Endothelial cell of umbilical vein (primary cell): ENCODE measurements at places on chromosomes 16 and 17.

GRCh38 chr17:83055911-83056582 is 23.4 kb upstream of the METRNL start:
- peaks cover 19% of the 10 kb centered on the region for H3K4me1 ChIP-seq
- no peak overlapping the region for H3K27ac ChIP-seq
- no peaks in the 10 kb centered on the region for H3K27me3 ChIP-seq
- H3K4me3 ChIP-seq: no peak overlapping the region

DNA sequence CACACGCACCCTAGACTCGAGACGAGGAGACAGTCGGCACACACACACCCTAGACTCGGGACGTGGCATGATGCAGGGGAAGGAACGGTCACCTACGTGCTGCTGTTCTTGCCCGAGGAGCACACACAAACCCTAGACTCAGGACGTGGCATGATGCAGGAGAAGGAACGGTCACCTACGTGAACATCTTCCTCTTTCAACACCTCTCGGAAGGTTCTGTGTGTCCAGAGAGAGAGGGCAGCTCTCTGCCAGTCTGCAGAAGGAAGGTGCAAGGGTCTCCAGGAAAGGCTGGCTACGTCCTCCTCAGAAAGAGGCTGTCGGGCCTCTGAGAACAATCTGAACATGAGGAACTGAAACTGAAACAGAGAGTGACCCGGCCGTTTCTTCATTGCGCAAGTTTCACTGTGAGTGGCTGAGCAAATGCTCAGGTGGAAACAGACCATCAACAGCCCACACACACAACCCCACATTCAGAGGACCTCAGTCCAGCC is 43.4 kb downstream of the ZNF276 start:
- H3K4me1 ChIP-seq: no peaks in the 10 kb centered on the region
- no peaks in the 10 kb centered on the region for H3K27me3 ChIP-seq
- no peak overlapping the region for H3K4me3 ChIP-seq
- H3K27ac ChIP-seq: no peak overlapping the region
- DNase-seq: no peak

- no peak overlapping the region for H3K4me3 ChIP-seq
- peaks cover 6% of the 10 kb centered on the region for H3K4me1 ChIP-seq
- DNase-seq: no peak
- no peaks in the 10 kb centered on the region for H3K27me3 ChIP-seq
- H3K36me3 ChIP-seq: no peaks in the 10 kb centered on the region
Measured at GRCh38 chr16:64968539-64968938, 153.3 kb downstream of the CDH11 start.

- no peak overlapping the region for H3K4me3 ChIP-seq
- no peak overlapping the region for H3K27ac ChIP-seq
- H3K27me3 ChIP-seq: no peaks in the 10 kb centered on the region
- DNase-seq: no peak
Measured at GRCh38 chr16:19857593-19858339, 26.9 kb downstream of the GPRC5B start.

DNA sequence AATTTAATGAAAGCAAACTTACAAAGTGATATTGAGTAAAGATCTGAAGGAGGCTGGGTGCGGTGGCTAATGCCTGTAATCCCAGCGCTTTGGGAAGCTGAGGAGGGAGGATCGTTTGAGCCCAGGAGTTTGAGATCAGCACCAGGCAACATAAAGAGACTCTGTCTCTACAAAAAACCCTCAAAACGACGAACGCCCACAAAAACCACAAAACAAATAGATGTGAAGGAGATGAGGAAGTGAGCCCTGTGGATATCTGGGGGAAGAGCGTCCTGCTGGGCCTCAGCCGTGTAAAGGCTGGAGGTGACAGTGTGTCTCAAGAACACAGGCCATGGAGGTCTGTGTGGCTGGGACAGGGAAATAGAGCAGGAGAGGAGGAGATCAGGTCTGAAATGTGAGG is 68.8 kb downstream of the ITFG1 start:
- no peak for DNase-seq
- H3K4me3 ChIP-seq: no peak overlapping the region
- H3K4me1 ChIP-seq: no peaks in the 10 kb centered on the region
- H3K36me3 ChIP-seq: no peaks in the 10 kb centered on the region
- no peak overlapping the region for H3K27ac ChIP-seq

DNA sequence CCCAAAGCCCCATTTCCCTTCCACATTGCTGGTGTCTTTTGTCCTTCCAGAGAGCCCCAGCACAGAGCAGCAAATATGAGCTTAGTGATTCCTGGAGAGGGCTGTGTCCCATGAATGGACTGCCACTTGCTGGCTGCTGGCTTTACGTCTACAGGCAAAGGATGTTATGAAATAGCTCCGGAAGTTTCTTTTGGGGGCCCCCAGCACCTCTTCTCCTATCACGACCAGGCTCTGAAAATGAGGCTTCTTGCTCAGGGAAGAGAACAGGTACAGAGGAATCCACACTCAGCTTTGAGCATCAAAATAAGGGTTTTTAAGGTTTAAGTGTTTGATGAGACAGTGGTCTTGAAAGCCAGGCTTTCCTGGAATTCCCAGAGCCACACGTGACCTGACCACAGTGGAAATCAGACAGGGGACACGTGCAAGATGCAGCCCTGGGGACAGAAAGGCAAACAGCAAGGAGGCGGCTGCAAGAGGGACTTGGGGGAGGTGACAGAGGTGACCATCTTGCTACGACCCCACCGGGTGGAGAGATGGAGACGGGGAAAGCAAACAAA is 58.1 kb downstream of the ZDHHC7 start:
- H3K27me3 ChIP-seq: peaks cover 2% of the 10 kb centered on the region
- H3K4me3 ChIP-seq: no peak overlapping the region
- peak; percentile 9 for DNase-seq
- no peak overlapping the region for H3K27ac ChIP-seq

- H3K27ac ChIP-seq: no peak overlapping the region
- H3K4me3 ChIP-seq: no peak overlapping the region
- H3K36me3 ChIP-seq: no peaks in the 10 kb centered on the region
- H3K27me3 ChIP-seq: no peaks in the 10 kb centered on the region
Measured at GRCh38 chr16:59320657-59321056, 586.5 kb upstream of the GOT2 start.

DNA sequence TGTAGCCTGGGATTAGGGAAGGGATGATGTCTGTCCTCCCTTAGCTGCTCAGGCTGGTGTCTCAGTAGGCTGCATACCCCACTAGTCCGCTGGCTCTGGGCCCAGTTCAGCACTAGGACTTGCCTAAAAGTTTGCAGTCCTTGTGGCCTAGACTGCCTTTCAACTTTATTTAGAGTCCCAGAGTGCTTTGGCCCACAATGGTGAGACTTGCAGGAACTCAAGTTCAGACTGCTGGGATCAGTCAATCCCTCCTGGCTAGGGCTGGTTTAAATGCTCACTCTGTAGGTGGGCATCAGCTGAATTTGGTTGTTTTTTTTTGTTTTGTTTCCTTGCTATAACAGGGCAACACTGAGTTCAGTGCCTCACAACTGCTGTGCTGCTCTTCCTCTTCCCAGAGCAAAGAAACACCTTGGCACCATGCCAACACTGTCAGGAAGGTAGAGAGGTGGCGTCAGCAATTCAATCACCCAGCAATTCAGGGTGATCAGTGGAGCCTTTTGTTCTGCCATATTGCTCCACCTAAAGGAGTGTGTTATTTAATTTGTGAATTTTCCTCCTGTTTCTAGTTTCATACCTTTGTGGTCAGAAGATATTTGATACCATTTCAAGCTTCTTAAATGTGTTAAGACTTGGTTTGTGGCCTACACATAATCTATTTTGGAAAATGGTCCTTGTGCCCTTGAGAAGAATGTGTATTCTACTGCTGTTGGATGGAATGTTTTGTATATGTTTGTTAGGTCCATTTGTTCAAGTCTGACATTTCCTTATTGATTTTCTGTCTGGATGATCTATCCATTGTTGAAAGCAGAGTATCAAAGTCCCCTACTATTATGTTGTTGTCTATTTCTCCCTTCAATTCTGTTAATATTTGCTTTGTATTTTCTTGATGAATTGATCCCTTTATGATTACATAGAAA is 284.0 kb upstream of the PMFBP1 start:
- H3K27ac ChIP-seq: no peak overlapping the region
- H3K4me1 ChIP-seq: no peaks in the 10 kb centered on the region
- peak; percentile 20 for DNase-seq
- no peaks in the 10 kb centered on the region for H3K27me3 ChIP-seq
- no peak overlapping the region for H3K4me3 ChIP-seq

DNA sequence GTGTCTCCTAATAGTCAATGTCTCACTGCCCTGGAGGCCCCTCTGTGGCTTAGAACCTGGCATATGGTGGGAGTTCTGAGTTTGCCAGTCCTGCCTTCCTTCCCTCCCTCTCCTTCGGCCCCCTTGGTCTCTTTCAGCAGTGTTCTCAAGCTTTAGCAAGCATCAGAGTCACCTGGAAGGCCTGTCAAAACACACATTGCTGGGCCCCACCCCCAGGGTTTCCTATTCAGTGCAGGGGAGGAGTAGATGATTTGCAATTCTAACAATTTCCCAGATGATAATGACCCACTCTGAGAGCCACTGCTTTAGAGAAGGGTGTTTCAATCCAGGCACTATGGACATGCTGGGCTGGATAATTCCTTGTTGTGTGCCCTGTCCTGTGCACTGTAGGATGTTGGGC is 26.4 kb upstream of the TMEM220 start:
- no peaks in the 10 kb centered on the region for H3K36me3 ChIP-seq
- no peaks in the 10 kb centered on the region for H3K27me3 ChIP-seq
- H3K4me1 ChIP-seq: no peaks in the 10 kb centered on the region

DNA sequence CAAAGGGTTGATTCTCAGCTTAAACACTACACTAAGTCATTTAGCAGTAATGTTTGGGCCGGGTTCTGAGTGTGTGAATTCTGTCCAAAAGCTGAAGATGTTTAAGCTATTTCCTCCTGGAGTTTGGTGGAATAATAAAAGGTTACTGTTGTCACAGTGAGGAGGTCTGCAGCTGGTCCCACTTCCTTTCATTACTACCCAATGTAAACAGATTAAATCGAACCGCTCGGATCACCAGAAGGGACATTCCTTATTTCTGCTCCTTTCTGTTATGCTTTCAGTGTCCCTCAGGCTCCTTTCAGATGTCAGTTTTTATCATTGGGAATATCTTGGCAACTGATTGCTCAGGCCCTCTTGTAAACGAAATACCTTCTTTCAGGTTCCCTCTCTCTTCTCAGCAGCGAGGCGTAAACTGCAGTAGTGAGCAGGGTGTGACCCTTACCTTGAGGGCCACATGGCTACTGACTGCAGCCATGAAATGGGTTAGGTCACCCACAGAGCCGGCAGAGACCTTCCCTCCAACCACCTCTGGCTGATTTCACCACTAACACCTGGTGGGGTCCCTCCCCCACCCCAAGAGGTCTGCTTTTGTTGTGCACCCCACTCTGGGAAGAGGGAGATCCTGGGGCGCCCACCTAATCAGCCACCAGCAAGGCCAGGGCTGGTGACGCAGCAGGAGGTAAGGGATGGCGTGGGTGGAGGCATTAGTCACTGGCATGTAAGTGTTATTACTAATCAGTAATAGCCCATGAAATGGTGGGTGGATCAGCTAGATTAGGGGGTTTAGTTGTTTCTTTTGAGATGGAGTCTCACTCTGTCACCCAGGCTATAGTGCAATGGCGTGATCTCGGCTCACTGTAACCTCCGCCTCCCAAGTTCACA is 117.6 kb downstream of the VPS53 start:
- no peaks in the 10 kb centered on the region for H3K36me3 ChIP-seq
- H3K27ac ChIP-seq: peak overlapping the region; percentile 23
- DNase-seq: peak; percentile 53
- H3K27me3 ChIP-seq: no peaks in the 10 kb centered on the region

GRCh38 chr16:67571981-67572431 is 9.7 kb downstream of the CTCF start:
- H3K4me1 ChIP-seq: peaks cover 20% of the 10 kb centered on the region
- peak; percentile 68 for DNase-seq
- no peaks in the 10 kb centered on the region for H3K27me3 ChIP-seq
- peaks cover 3% of the 10 kb centered on the region for H3K36me3 ChIP-seq
- H3K4me3 ChIP-seq: no peak overlapping the region
- peak overlapping the region; percentile 84 for H3K27ac ChIP-seq

GRCh38 chr16:56945847-56946527 is 14.0 kb downstream of the HERPUD1 start:
- no peaks in the 10 kb centered on the region for H3K4me1 ChIP-seq
- no peak for DNase-seq
- H3K4me3 ChIP-seq: no peak overlapping the region
- no peak overlapping the region for H3K27ac ChIP-seq

GRCh38 chr16:80065541-80065940 is 465.0 kb upstream of the MAF start:
- H3K4me1 ChIP-seq: no peaks in the 10 kb centered on the region
- no peak overlapping the region for H3K27ac ChIP-seq
- no peak for DNase-seq
- no peaks in the 10 kb centered on the region for H3K36me3 ChIP-seq
- H3K4me3 ChIP-seq: no peak overlapping the region
- H3K27me3 ChIP-seq: no peaks in the 10 kb centered on the region

GRCh38 chr17:28928061-28928460 is 23.3 kb downstream of the PHF12 start:
- H3K4me3 ChIP-seq: no peak overlapping the region
- no peak overlapping the region for H3K27ac ChIP-seq
- no peaks in the 10 kb centered on the region for H3K27me3 ChIP-seq
- no peak for DNase-seq
- peaks cover 7% of the 10 kb centered on the region for H3K36me3 ChIP-seq
- peaks cover 22% of the 10 kb centered on the region for H3K4me1 ChIP-seq

- no peaks in the 10 kb centered on the region for H3K4me1 ChIP-seq
- no peak overlapping the region for H3K27ac ChIP-seq
- no peak overlapping the region for H3K4me3 ChIP-seq
Measured at GRCh38 chr17:53844491-53845107, 21.9 kb downstream of the KIF2B start.

DNA sequence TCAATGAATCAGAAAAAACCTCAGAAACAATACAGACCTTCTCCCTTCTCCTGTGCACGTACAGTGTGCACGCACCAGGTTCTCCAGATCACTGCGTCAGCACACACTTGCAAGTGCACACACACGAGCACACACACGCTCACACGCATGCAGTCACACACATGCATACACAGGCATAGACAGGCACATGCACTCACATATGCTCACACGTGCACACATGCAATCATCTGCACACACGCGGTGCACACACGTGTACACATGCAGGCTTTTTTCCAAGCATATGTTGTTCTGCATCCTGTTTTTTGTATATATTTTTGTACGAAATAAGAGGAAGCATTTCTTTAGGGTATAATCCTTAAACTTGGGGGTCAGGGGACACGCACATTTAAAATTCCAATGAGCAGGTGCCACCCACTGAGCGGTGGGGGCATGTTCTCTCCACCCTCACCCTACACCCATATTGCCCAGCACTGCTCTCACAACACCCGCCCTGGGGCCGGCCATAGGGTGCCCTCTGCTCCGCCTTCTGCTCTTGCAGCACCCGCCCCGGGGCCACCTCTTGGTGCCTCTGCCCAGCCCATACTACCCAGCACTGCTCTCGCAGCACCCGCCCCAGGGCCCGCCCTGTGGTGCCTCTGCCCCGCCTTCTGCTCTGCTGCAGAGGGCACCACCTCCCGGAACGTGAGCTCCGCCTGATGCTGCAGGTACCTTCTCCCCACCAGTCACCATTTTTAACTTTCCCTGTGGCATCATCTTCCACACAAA is 20.9 kb downstream of the KLHDC4 start:
- peaks cover 9% of the 10 kb centered on the region for H3K36me3 ChIP-seq
- no peaks in the 10 kb centered on the region for H3K27me3 ChIP-seq
- DNase-seq: no peak
- no peak overlapping the region for H3K4me3 ChIP-seq
- no peaks in the 10 kb centered on the region for H3K4me1 ChIP-seq
- no peak overlapping the region for H3K27ac ChIP-seq

- no peak overlapping the region for H3K4me3 ChIP-seq
- no peak for DNase-seq
- H3K27me3 ChIP-seq: peaks cover 74% of the 10 kb centered on the region
- no peaks in the 10 kb centered on the region for H3K36me3 ChIP-seq
Measured at GRCh38 chr16:66428682-66429251, 1.7 kb downstream of the BEAN1 start.

GRCh38 chr16:85004587-85005205 is 6.6 kb downstream of the ZDHHC7 start:
- H3K36me3 ChIP-seq: no peaks in the 10 kb centered on the region
- no peak overlapping the region for H3K4me3 ChIP-seq
- peaks cover 5% of the 10 kb centered on the region for H3K4me1 ChIP-seq
- H3K27ac ChIP-seq: no peak overlapping the region
- H3K27me3 ChIP-seq: no peaks in the 10 kb centered on the region
